Activated gamma-delta T cell treated with anti-CD3 and anti-CD28 coated beads, Interleukin-2, amount 50 U/mL, for 16 hours (primary cell): ENCODE measurements at places on chromosomes 16 and 17.

DNA sequence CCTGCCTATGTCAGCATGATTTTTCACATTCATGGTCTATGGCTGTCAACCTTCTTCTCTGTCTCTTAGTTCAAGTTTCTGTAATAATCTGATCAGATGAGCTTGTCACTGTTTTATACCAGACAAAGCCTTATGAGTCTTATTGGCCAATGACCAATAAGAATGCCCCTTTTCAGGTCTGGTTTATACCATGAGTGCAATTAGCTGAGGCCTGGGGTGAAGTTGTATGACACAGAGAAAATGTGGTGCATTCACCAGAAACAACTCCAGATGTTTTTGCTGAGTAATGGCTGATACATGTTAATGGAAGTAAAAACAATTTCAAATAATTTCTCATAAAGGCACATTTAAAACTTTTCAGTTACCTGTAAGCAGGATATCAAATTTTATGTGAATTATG, 218.6 kb upstream of the CDH8 start:
- no peak for DNase-seq

GRCh38 chr17:74055508-74056160, 147.8 kb upstream of the RPL38 start:
- DNase-seq, result no peak

GRCh38 chr17:27613433-27613832, 17.6 kb upstream of the LGALS9 start:
- DNase-seq, result no peak

- DNase-seq, result no peak
These were observed 88.8 kb upstream of the TNRC6C start for GRCh38 chr17:77869665-77870132.
